ENCODE measurements at places on chromosomes 7 and 10. TPM values are rescaled to one million over a fixed set of nuclear protein-coding genes. Genes with fewer than 3 reads are reported as not detected.

DNA sequence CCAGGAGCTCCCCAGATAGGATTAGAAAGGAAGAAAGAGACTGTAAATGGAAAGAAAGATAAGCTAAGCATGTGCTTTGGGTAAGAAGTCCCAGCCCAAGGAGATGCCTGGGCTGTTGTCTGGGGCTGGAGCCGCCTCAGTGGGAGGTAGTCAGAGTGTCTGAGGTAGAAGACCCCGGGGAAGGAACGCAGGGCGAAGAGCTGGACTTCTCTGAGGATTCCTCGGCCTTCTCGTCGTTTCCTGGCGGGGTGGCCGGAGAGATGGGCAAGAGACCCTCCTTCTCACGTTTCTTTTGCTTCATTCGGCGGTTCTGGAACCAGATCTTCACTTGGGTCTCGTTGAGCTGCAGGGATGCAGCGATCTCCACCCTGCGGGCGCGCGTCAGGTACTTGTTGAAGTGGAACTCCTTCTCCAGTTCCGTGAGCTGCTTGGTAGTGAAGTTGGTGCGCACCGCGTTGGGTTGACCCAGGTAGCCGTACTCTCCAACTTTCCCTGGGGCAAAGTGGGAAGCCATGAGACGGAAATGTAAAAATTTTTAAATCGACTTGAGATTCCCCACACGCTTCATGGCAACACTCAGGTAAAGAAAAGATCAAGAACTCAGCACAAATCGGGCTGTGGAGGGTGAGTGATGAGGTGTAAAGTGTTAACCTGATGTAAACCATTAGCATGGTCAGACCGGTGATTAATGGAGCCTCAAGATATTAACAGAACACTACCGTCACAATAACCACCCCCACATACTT is 1.3 kb downstream of the HOXA1 start:
- H3K27ac ChIP-seq = no peak overlapping the region
- H3K4me3 ChIP-seq = peak overlapping the region; percentile 85

GRCh38 chr10:68046642-68047041 is 28.4 kb downstream of the HERC4 start:
- H3K27ac ChIP-seq = no peak overlapping the region
- DNase-seq = no peak
- H3K4me1 ChIP-seq = peaks cover 16% of the 10 kb centered on the region
- peaks cover 23% of the 10 kb centered on the region for H3K36me3 ChIP-seq
- H3K27me3 ChIP-seq = no peaks in the 10 kb centered on the region
- no peak overlapping the region for H3K4me3 ChIP-seq

GRCh38 chr10:132626019-132626760 is 88.6 kb downstream of the INPP5A start:
- no peak for DNase-seq
- H3K27me3 ChIP-seq = peaks cover 1% of the 10 kb centered on the region
- H3K27ac ChIP-seq = no peak overlapping the region
- no peak overlapping the region for H3K4me3 ChIP-seq

DNA sequence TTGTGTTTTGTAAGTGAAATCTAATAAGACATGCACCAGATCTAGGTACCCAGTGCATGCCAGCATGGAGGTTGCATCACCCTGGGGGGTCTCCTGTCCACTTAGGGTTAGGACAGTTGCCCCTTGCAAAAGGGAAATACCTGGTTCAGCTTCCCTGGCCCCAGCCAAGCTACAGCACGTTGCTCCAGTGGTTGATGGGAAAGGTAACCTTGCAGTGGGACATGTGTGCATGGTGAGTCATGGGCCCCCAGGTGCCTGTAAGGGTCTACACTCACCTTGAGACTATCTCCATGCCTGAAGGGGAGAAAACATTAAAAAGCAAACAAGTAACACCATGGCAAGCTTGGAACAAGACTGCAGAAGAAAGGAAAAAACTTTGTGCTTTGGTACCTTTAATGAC is 143.9 kb downstream of the LSM5 start:
- no peak overlapping the region for H3K27ac ChIP-seq
- no peak overlapping the region for H3K4me3 ChIP-seq
- no peaks in the 10 kb centered on the region for H3K36me3 ChIP-seq
- no peak for DNase-seq

DNA sequence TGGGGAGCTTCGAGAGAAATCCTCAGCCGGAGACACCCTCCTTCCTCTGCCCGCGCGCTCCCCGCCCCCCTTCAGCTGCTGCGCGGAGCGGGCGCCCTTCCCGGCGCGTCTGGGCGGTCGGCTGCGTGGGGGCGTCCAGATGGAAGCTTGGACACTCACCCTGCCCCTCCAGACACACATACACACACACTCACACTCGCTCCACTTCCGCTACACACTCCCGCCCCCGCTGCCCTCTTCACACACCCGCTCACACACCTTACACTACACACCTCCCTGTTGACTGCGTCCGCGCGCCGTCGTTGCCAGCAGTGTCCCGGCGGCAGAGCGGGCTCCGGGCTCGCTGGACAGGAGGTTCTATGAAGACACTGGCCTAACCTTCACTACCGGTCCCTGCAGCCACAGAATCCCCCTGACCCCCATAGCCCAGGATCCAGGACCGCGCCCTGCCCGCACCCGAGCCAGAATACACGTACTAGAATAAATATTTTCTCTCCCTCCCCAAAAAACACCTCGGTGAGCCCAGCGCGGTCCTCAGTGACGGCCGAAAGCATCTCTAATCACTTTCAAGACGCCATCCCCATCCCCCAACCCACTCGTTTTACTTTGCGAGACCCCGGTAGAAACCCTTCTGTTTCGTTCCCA is 1.1 kb upstream of the EGR2 start:
- DNase-seq = peak; percentile 50
- H3K4me3 ChIP-seq = peak overlapping the region; percentile 98
- peak overlapping the region; percentile 98 for H3K27ac ChIP-seq
- peaks cover 41% of the 10 kb centered on the region for H3K27me3 ChIP-seq
- peaks cover 51% of the 10 kb centered on the region for H3K4me1 ChIP-seq

DNA sequence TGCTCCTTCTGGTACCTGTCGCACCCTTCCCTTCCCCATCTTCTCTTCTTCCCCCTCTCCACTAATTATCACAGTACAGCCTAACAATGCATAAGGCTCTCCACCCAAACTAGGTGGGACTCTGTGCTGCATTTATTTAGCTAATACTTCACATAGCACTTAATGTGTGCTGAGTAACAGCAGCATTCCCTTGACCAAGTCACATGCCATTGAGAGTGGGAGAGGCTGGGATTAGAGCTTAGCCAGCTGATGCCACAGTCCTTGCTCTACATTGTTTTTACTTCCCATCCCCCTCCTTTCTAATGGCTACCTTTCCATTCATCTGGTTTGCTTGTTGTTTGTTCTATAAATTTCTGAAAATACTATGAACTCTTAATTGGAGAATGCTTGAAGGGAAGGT is 426.9 kb downstream of the LRMDA start:
- H3K4me3 ChIP-seq = no peak overlapping the region
- H3K36me3 ChIP-seq = no peaks in the 10 kb centered on the region
- H3K4me1 ChIP-seq = no peaks in the 10 kb centered on the region
- DNase-seq = no peak
- H3K27ac ChIP-seq = no peak overlapping the region
- no peaks in the 10 kb centered on the region for H3K27me3 ChIP-seq

DNA sequence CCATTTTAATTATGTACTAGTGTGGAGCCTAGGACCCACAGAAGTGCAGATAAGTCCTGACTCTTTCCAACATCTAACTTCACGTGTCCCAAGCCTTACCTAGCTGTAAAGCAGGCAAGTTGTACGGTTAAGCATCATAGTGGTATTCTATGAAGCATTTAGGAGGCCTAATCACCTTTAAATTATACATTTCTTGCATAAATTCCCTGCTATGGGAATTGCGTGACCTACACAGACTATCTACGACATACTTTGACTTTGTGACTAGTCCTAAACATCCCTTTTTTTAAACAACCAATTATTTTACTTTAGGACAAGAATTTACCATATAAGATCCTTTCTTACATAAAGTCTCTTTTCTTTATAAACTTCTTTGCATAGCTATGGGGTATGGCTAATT is 37.7 kb upstream of the LRGUK start:
- no peak overlapping the region for H3K4me3 ChIP-seq
- H3K27me3 ChIP-seq = peaks cover 4% of the 10 kb centered on the region
- no peaks in the 10 kb centered on the region for H3K4me1 ChIP-seq

- no peak for DNase-seq
- no peak overlapping the region for H3K4me3 ChIP-seq
- H3K36me3 ChIP-seq = no peaks in the 10 kb centered on the region
- peaks cover 18% of the 10 kb centered on the region for H3K27me3 ChIP-seq
- peaks cover 9% of the 10 kb centered on the region for H3K4me1 ChIP-seq
Measured at GRCh38 chr10:1195828-1196227, 139.6 kb downstream of the WDR37 start.

- no peaks in the 10 kb centered on the region for H3K27me3 ChIP-seq
- no peak overlapping the region for H3K4me3 ChIP-seq
- peaks cover 23% of the 10 kb centered on the region for H3K36me3 ChIP-seq
- H3K4me1 ChIP-seq = no peaks in the 10 kb centered on the region
- no peak overlapping the region for H3K27ac ChIP-seq
- DNase-seq = no peak
Measured at GRCh38 chr7:107694386-107694785, 33.8 kb downstream of the SLC26A4 start.

DNA sequence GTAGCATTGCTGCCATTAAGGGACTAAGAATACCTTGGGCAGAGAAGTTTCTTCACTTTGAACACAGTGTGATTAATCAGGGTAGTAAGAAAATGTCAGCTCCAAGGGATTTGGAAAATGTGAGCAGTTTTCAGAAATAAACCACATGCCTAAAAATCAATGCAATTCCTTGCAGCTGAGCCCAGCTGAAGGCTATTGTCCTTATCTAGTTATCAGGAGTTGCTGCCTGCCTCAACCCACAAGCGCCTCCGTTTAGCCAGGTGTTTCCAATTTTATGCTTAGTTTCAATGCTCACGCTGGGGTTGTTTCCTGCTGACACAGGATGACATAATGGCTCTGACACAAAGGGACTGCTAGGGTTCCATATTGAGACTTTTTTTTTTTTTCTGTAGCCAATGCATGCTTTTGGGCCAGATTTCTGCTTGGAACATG is 132.3 kb upstream of the ANK3 start:
- H3K27me3 ChIP-seq = no peaks in the 10 kb centered on the region
- no peak for DNase-seq
- no peak overlapping the region for H3K4me3 ChIP-seq
- peak overlapping the region; percentile 66 for H3K27ac ChIP-seq
- H3K36me3 ChIP-seq = peaks cover 10% of the 10 kb centered on the region
- H3K4me1 ChIP-seq = peaks cover 30% of the 10 kb centered on the region

SLC13A1 gene
- 0.05 TPM for total RNA-seq

NPFFR1 gene
- total RNA-seq = not detected

SHH gene
- total RNA-seq = not detected

ANKRD61 gene
- total RNA-seq = 0.56 TPM

SRGN gene
- 1,242 TPM for total RNA-seq

GATA3 gene
- total RNA-seq = 79.5 TPM

KIF20B gene
- 48.7 TPM for total RNA-seq

SUN3 gene
- not detected for total RNA-seq

MPLKIP gene
- total RNA-seq = 36.3 TPM

Measured in activated T-helper 1 cell treated with anti-CD3 and anti-CD28 coated beads, Interleukin-12 subunit alpha, Interleukin-12 subunit beta, Interleukin-2, Interleukin-4 antibody, amounts not matched to agents 30 ng/mL and 10 ng/mL and 1 ng/mL, durations not matched to agents 14 hours and 24 hours and 36 hours (primary cell).